Bronchial epithelial cell (primary cell): ENCODE measurements at places on chromosomes 12 and 14.

- peak; percentile 53 for DNase-seq
These were observed 16.7 kb upstream of the CD163L1 start for GRCh38 chr12:7460375-7461259.

GRCh38 chr12:26786865-26787514 lies 46.0 kb downstream of the ITPR2 start:
- DNase-seq: peak; percentile 84

DNA sequence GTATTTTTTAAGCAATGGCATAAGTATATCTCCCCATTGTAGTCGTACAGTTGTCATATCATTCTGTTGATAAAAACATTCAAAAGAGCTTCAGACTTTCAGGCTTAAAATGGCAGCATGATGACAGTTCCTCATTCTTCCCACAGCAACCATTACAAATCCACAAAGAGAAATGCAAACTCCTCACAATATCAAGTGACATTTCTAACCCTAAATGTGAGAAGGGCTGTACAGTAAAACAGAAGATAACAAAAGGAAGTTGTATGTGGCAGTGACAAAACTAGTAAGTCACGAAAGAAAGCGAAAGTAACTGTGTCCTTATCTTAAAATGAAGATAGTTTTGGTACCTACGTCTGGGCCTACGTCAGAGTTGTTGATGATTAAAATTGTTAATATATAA lies 46.7 kb downstream of the GXYLT1 start:
- DNase-seq: no peak

DNA sequence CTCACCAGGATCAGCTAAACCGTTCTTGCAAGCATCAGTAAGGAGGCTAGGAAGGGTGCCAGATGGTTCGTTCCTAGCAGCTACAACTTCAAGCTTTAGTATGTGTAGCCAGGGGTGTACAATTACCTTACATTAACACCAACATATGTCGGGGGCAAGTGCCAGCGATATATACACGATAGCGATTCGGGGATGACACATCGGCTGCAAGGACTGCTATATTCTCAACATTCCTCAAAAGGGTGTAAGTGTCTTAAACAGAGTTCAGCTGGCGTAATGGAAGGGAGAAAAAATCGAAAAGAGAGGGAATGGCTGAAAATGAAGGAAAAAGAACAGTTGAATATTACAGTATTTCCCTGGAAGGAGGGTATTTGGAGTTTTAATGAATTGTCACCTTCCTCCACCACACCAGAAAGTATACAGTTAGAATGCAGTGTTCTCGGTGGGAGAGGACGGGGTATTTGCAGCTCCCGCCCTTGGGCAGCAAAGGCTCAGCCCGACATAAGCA lies 545 bp downstream of the LIMA1 start:
- DNase-seq: peak; percentile 37

- peak; percentile 18 for DNase-seq
These were observed 54.1 kb downstream of the LRP6 start for GRCh38 chr12:12212769-12213168.

- no peak for DNase-seq
These were observed 8.9 kb upstream of the AMN start for GRCh38 chr14:102913341-102914211.

DNA sequence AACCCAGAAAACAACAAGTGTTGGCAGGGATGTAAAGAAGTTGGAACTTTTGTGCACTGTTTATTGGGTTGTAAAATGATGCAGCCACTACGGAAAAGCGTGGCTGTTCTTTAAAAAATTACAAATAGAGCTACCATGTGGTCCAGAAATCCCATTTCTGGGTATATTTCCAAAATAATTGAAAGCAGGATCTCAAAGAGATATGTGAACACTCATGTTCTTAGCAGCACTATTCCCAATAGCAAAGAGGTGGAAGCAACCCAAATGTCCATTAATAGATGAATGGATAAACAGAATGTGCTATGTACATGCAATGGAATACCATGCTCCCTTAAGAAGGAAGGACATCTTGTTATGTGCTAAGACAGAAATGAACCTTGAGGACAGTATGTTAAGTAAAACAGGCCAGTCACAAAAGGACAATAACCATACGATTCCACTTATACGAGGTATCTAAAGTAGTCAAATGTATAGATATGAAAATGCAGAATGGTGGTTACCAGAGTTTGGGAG lies 249.5 kb downstream of the PHLDA1 start:
- DNase-seq: no peak

DNA sequence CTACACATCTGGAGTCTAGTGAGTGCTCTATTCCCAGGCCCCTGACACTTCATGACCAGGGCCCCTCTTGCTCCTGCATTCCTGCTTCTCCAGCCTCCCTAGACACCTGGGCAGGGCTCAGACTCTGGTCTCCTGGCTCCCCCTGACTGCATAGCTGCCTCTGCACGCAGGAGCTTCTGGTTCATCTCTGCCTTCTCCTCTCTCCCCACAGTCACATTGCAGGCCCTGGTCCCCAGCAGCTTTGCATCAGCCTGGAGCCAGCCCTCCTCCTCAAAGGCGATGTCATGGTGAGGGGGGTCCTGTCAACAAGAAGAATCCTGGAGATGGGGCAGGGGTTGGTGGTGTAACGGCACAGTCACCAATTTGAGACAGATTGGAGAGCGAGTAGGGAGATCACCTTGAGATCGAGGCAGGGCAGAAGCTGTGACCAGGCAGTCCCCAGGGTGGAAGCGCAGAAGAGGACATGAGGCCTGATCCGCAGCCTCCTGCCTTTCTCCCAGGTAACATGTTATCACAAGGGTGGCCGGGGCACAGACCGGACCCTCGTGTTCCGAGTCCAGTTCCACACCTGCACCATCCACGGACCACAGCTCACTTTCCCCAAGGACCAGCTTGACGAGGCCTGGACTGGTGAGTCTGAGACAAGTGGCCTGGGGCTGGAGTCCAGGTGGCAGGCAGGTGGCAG lies 8.1 kb downstream of the TNS2 start:
- DNase-seq: no peak

- DNase-seq: peak; percentile 63
These were observed 170.2 kb downstream of the BCAT1 start for GRCh38 chr12:24778486-24779304.

GRCh38 chr12:119512772-119513497 lies 80.6 kb upstream of the TMEM233 start:
- DNase-seq: no peak

GRCh38 chr12:69610126-69610525 lies 581 bp downstream of the LRRC10 start:
- no peak for DNase-seq

- no peak for DNase-seq
These were observed 17.2 kb upstream of the BDKRB2 start for GRCh38 chr14:96187216-96188031.

DNA sequence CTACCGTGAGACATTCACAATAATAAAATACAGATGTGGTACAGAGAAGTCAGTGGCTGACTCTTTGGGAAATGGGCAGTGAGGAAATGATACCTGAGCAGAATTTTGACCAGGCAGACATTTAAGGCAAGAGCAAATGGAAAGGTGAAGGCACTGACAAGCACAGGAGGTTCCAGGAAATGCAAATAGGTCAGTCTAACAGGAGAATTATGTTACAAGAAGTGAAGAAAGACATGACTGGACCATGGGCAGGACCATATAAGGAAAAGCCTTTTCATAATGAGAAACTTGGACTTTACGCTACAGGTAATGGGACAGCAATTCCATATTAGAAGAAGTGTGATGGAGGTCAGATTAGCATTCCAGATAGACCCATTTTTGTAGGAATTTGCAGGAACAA lies 338.9 kb downstream of the PDZRN4 start:
- no peak for DNase-seq

- peak; percentile 95 for DNase-seq
These were observed 31.5 kb downstream of the EPS8 start for GRCh38 chr12:15757553-15758255.

DNA sequence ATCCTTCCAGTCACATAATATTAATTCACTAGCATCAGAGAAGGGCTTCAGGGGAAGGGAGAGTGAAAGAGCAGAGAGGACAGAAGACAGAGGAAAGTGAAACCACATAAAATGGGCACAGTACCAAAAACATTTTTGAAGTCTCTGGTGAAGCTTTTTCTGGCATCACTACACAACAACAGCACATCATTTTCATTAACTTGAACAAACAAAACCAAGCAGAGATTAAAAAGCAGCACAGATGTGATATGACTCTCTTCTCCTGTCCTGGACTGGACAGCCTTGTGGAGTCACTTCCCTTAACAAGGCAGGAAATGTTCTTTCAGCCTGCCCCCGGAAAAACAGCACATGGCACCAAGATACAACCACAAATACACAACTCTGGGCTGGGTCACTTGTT lies 112.0 kb downstream of the TSPAN8 start:
- DNase-seq: no peak

DNA sequence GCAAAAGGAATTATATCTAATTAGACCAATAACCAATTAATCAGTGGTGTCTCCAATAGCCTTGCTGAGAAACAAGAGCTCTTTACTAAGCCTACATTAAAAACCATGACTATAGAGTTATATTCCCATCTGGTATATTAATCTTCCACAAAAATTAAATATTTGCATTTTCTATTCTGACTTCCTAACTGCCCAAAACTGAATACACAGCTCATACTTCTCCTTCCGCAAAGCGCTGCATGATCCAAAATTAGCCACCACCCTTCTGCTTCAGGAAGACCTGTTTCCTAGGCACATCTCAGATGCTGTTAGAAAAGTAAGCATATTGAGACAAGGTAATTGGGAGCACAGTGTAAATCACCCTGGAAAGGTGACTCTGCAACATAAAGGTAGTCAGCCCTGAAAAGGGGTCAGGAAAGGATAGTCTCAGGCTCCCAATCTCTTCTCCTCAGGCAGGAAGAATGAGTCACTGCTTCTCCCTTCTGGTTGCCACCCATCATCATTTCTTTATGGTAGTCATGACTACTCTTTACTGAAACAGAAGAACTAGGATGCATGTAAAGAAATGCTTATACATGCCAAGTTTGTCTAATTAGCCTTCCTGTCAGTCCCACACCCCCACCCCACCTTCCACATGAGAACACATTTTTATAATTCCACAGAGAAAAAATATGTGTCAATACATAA lies 54.3 kb downstream of the PLCZ1 start:
- peak; percentile 95 for DNase-seq

GRCh38 chr12:42904683-42905418 lies 315.3 kb upstream of the PRICKLE1 start:
- no peak for DNase-seq

- no peak for DNase-seq
These were observed 24.6 kb upstream of the KLRD1 start for GRCh38 chr12:10283027-10283426.

GRCh38 chr12:65074932-65075331 lies 46.2 kb downstream of the WIF1 start:
- DNase-seq: peak; percentile 5

DNA sequence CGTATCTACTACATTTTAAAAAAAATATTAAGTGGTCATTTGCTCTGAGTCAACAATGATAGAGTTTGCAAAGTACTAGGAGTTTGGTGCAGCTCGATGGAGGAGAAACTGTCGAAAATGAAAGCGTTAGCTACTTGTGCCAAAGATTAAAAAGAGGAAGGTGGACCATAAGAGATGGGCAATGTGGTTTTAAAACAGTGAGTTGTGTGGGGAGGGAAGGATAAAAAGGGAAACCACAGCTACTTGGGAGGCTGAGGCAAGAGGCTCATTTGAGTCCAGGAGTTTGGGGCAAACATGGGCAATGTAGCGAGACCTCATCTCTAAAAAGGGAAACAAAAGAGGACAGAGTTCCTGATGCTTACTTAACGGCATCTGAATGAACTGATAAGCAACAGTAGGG lies 18.2 kb upstream of the STRAP start:
- DNase-seq: no peak

GRCh38 chr12:14403711-14404196 lies 38.3 kb downstream of the ATF7IP start:
- peak; percentile 61 for DNase-seq

GRCh38 chr14:94751956-94752355 lies 18.0 kb downstream of the GSC start:
- DNase-seq: no peak

DNA sequence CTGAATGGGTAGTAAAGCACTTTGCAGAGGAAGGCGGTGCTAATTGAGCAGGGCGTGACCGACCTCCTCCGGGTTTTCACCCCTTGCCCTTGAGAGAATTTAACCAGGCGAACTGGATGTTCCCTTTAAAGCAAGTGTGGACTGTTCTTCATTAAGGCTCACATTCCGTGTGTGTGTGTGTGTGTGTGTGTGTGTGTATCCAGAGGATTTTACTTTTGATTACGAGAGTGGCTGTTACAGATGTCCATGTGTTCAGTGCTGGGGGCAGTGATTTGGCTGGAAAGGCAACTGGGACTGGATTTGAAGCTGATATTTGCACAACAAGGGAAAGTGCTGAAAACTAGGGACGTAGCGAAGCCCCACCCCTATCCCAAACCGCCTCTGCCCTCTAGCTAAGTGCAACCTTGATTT lies 2.2 kb downstream of the TMEM132C start:
- no peak for DNase-seq

DNA sequence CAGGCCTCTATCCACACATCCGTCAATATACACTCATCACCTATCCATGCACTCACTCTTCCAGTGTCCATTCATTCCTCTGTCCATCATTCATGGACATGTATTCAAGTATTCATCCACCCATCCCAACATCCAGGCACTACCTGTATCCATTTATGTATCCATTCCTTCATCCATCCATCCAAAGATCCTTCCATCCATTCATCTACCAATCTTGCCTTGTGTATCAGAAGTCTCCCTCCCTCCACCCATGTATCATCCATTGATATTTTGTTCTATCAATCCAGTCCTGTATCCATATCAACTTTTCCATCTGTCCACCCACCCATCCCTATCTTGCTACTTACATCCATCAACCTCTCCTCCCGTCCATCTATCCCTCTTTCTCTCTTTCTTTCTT lies 4.0 kb downstream of the BEGAIN start:
- no peak for DNase-seq
